ENCODE measurements at places on chromosomes 16 and 17.

DNA sequence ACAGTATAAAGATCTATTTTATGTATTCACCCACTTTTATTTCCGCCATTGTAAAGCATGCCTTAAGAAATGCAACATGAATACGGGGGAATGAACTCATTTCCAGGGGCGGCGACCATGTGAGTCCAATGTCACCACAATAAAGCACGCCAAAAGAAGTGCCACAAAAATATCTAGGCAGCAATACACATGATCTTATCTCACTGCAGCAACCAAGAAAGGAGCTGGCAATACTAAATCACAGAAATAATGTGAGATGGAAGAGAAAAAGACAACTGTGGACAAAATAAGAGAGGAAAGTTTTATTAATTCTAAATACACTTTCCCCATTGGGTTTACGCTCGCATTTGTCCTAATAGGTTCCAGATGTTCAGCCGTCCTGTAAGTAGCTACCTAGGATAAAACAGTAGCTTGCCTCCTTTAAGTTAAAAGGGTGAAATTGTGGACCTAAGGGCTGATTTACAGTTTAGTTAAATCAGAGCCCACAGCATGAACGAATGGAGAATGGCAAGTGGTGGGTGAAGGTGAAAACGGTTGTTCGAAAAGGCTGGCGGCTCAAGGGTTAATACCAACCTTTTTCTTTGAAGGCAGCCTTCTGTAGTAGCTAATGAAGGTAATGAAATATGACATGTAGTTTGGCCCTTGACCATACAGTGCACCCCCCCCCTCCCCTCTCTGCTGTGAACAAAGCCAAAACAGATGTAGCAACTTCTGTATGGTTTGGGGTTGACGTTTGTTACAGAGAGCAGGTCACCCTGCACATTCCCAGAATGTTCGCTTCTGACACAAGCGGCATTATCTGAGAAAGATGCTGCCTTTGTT, 504.2 kb upstream of the PSMD7 start:
- no peak for DNase-seq

- no peak for DNase-seq
Measured at GRCh38 chr17:39867880-39868553, at the start of gene ZPBP2. Gene ZPBP2 (plus strand): TSS chr17:39868202. CDS start chr17:39868355, 153 bp downstream.

GRCh38 chr17:17472333-17472920, 4.4 kb upstream of the MED9 start:
- DNase-seq: no peak

- DNase-seq: no peak
Measured at GRCh38 chr17:76873856-76874255, 5.7 kb downstream of the MGAT5B start.

GRCh38 chr17:41723801-41724475, 10.5 kb downstream of the HAP1 start:
- DNase-seq: no peak

- DNase-seq: no peak
Measured at GRCh38 chr16:83464991-83465390, 342.8 kb upstream of the HSBP1 start.

- no peak for DNase-seq
Measured at GRCh38 chr16:82633964-82634600, 7.3 kb downstream of the CDH13 start.

DNA sequence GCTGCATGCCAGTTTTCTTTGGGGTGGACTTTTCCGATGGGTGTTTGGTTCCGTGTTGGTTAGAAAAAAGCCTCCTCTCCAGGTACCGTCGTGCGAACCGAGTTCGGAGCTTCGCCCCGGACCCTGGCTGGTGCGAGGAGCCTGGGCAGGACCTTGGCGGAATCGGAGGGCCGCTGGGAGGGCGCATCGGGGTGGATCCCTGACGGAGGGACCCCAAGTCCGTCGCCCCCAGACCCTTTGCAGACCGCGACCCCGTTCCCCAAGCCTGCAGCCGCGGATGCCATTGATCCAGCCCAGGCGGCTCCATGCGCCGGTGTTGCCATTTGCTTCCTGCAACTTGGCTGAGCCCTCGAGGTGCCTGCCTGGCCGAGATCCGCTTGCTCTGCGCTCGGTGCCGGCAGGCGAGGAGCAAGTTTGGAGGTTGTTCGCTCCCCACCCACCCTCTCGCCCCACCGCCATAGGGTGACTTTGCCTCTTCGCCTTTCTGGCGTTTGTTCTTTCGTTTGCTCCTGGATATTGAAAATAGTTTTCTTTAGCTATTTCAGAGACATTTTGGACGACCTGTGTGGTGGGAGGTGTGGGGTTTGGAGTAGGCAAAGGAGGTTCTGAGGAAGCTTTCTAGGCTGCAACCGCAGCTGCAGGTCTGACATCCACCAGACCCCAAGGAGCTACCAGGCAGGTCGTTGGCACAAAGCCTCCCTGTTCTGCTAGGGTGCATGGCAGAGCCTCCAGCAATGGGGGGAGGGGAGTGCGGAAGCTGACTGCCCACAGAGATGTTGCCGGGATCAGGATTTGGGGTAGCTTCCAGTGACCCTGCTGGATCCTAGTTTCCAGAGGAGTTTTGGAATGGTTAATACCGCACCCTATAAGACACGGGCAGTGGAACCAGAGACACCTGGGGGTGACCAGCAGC, 58.2 kb downstream of the RAP1GAP2 start:
- no peak for DNase-seq

GRCh38 chr17:60947543-60947942, 269.9 kb downstream of the BCAS3 start:
- no peak for DNase-seq

Data from NCI-H2081 treated with DMSO at 0.1 percent for 48 hours (cell line).